ENCODE measurements at places on chromosomes 16 and 17.

DNA sequence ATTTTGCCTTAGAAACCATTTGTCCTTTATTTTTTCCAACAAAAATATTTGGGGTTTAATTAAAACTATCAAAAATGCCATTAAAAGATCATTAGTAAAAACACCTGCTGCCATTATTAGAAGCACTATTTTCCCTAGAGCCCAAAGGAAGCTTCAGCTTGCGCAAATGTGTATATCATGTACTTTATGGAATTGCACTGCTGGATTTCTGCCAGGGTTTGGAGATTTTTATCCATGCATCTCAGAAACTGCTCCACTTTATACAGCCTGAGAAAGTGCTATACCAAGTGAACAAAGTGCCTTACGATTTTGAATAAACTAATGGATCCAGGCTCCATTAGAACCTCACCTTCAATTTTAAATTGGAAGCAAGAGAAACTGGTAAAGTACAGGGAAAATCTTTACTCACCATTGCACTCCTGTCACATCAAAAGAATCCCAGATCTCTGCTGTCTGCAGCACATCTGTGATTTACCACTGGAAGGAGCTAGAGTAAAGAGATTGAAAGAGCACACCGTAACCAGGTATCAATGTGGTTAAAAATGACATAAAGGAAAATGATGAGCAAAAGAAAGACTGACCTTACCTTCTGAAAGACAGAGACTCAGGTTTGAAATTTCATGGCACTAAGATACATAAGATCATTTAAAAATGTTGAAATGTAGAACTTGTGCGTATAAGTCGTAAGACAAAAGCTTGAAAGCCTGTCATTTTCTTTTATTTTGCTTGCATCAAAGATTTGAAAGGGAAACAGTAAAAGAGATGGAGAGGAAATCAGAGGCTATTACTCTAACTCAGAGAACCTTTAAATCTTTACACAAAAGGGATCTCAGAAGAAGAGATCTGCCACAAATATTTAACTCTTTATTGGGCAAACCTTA is 678.1 kb upstream of the GOT2 start:
- peak; percentile 12 for DNase-seq

DNA sequence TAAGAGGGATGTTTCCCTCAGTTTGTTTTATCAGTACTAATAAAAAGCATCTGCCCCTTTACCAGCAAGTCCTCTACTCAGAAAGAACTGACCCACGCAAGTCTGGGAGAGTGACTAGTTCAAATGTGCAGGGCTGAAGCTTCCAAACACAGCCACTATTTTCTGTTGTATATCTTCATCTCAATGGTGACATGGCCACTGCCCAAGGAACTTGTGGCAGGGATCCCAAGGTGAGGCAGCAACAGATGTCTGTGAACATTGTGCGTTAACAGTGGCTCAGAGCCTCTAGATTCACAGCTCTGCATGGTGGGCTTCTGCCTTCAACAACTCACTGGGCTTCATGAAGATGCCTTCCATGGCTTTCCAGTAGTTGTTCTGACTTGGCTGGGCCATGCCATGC is 3.7 kb upstream of the BLTP2 start:
- DNase-seq: no peak

DNA sequence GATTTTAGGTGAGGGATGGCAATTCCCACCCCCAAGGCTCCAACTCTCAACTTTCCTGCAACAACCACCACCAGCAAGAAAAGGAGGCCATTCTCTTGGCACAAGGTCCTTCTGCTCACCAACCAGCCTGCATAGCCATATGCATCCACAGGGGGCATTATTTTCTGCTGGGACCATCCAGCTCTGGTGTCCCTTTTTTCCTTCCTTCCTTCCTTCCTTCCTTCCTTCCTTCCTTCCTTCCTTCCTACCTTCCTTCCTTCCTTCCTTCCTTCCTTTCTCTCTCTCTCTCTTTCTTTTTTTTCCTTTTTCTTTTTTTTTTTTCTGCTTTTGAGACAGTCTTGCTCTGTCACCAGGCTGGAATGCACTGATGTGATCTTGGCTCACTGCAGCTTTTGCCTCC is 21.1 kb upstream of the COX10 start:
- peak; percentile 37 for DNase-seq

DNA sequence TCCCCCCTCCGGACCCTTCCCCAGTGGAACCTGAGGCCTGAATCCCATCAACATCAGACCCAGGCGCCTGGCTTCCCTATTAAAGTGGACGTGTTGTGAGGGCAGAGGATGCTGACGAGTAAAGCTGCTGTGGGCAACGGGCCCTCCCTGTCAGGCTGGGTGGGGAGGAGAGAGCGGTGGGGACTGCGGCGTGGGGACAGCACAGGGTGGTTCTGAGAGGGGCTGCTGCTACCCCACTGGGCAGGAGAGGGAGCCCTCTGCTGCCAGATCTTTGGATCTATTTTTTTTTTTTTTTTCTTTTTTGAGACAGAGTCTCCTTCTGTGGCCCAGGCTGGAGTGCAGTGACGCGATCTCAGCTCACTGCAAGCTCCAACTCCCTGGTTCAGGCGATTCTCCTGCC is 5.9 kb downstream of the CA5A start:
- no peak for DNase-seq

DNA sequence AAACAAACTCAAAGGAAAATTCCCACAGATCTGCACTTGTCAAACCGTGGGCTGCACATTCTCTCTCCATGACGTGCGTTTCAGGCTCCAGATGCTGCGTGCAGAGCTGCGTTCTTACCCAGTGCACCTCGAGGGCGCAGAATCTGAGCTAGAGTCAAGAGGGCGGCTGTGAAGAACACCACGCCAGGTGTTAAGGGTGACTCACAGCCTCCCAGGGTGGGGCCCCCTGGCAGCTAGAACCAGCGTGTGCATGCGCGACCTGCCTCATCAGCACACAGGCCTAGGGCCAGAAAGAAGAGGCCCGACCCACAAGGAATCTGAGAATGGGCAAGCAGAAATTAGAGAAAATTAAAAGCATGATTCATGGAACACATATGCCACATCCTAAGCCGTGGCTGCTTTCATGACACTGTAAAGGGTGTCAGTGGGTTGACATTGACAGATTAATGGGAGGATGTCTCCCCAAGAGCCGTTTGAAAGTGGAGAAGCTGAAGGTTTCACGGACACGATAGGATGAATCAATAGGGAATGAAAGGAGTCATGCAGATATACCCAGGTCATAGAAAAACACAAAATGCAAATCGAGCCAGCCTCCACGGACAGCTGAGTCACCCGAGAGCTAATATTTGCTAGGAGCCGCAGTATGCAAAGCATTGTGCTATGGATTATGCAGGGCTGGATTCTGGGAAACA is 29.0 kb downstream of the MARCHF10 start:
- DNase-seq: peak; percentile 96

DNA sequence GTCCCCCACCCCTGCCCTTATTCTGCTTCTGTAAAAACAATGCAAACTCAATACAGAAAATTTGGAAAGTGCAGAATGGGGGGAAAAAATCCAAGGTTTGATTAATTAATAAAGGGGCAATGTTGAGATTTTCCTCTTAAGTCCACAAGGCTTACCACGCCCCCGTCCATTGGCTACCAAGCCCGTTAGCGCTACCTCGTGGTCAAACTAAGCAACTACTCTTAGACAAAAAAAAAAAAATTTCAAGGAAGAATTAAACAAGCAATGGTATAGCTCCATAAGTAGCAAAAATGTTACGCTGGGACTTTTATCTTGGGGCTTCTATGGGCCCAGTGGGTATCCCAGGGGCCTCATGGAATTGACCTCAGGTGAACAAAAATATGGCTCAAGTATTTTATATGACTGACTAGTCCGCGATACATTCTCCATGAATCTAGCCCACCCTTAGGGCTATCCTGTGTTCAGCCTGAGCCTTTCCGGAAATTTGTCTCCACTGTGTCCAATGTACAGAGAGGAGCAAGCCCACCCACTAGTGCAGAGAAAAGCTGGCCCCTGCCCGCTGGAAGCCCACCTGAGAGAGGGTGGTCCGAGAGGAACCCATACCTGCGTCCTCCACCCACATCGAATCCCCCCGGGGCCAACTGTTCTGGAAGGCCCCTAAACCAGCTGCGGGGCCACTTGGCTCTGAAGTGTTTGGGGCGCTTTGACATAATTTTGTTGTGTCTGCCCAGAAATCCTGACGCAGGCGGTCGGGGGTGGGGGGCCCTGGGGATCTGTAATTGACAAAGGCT is 19.1 kb upstream of the TEX2 start:
- peak; percentile 75 for DNase-seq

DNA sequence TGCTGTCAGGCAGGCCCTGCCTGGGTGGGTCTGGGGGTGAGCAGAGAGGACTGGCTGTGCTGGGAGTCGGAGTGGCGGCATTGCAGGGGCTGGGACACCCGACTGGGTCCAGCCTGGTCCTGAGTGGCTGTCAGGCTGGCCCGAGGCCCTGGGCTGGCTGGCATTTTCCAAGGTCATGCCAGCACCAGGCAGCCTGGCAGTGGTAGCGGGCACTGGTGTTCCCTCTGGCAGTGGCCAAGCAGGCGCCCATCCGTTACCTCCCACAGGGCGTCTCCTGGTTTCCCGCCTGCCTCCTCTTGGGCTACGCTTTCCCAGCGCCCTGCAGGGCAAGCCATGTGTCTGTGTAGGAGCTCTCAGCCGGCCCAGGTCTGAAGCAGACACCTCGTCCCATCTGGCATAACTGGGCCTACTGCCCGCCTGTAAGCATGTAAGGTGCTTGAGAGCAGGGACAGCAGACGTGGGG is 5.7 kb upstream of the PKMYT1 start:
- no peak for DNase-seq

DNA sequence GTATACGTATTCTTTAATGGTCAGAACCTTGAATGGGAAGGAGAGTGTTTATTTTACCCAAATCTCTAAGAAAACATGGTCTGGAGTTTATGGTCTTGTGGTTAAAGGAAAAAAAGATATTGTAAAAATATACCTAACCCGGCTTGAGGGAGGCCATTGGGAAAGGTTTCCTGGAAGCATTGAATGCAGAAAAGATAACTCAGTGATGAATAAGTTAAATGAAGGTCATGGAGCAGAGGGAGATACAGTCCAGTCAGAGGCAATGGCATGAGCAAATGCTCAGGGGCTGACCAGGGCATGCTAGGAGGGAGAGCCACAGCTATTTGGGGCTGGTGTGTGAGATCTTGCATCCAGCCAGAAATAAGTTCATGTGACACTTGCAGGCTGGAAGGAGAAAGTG is 430.4 kb upstream of the CDH5 start:
- DNase-seq: peak; percentile 41

GRCh38 chr17:7676533-7676932 is 10.8 kb downstream of the TP53 start:
- no peak for DNase-seq

DNA sequence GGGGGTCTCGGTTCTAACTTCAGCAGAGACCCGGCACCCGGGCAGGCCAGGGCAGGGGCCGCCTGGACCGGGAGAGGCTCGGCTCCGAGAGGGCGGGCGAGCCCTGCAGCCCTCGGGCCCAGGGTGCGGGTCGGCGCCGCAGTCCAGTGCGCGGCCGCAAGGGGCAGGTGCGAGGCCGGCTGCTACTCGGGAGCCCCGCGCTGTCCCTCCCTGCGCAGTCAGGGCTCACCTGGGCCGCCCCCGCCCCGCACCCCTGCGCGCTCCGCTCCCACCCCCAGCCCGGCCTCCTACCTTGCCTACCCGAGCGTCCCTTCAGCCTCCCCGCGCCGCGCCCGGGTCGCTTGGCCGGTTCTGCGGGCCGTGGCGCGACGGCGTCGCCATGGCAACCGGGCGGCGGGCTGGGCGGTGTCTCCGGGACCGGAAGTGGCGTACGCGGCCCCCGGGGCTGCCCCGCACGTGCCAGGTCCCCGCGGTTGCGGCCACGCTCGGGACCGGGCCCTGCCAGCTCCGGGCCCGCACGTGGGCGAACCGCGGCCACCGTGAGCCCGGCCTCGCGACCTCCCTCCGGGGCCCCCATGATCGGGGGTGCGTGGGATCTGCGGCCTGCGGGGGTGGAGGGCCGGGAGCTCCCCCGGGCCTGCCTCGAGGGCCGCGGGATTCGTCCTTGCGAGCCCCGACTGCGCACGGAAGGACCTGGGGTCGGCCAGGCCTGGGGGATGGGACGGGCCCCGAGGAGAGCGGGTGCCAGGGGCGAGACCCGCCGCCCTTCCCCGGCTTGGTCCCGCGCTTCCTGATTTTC is at the start of gene CYB561:
TSS of gene CYB561 (minus strand) at position 353 of the 799 bp plus-strand sequence. CDS start 8,759 bp downstream, outside the sequence.
- DNase-seq: peak; percentile 71

- peak; percentile 48 for DNase-seq
Observed at GRCh38 chr16:11273721-11274324, 394 bp upstream of the PRM3 start.

DNA sequence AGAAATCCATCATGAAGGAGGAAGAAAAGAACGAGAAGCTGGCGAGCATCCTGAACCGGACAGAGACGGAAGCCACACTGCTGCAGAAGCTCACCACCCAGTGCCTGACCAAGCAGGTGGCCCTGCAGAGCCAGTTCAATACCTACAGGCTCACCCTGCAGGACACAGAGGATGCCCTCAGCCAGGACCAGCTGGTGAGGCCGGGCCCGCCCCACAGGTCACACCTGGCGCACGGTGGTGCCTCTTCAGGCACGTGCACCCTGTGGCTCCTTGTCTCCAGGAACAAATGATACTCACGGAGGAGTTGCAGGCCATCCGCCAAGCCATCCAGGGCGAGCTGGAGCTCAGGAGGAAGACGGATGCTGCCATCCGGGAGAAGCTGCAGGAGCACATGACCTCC is 19.8 kb upstream of the GAA start:
- DNase-seq: no peak

DNA sequence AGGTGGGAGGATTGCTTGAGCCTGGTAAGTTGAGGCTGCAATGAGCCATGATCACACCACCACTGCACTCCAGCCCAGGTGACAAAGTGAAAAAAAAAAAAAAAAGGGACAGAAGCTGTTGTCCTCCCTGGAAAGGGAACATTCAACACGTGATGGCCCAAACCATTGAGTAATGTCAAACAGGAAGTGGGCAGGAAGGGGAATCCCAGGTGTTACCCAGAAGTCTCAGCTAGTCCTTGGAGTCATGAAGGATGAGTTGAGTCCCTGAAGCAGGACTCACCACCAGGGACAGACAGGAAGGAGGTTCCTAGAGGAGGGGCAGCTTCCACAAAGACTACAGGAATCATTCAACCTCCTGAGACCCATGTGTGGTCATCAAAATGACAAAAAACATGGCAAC is 19.8 kb upstream of the CMIP start:
- peak; percentile 22 for DNase-seq

- peak; percentile 58 for DNase-seq
Observed at GRCh38 chr16:66740010-66740409, 11.4 kb downstream of the DYNC1LI2 start.

- DNase-seq: no peak
Observed at GRCh38 chr17:40241252-40241834, 22.2 kb downstream of the WIPF2 start.

- peak; percentile 84 for DNase-seq
Observed at GRCh38 chr16:77834635-77835540, 46.5 kb downstream of the VAT1L start.

GRCh38 chr16:81651758-81652718 is 127.1 kb upstream of the PLCG2 start:
- DNase-seq: no peak

GRCh38 chr16:14280541-14280940 is 209.4 kb downstream of the MRTFB start:
- DNase-seq: peak; percentile 13

DNA sequence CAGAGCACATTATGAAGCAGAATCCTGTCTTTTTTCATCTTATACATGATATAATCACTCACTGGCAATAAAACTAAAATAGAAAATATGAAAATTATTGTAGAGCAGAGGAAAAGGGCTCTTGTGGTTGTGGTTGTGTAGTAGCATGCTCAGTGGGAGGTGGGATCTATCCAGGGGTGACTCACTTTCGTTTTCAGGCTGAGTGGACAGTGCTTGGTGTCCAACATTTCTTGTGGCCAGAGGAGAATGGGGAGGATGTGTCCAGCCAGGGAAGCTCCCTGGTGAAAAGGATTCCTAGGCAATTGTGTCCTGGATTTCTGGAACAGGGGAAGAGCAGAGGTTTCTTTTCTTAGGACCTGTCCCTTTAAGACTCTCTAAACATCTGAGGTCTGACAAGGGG is 31.9 kb upstream of the CPHXL start:
- DNase-seq: peak; percentile 61
